Activated gamma-delta T cell treated with Interleukin-2 at 50 U/mL for 16 hours (primary cell): ENCODE measurements at places on chromosomes 12 and 14.

DNA sequence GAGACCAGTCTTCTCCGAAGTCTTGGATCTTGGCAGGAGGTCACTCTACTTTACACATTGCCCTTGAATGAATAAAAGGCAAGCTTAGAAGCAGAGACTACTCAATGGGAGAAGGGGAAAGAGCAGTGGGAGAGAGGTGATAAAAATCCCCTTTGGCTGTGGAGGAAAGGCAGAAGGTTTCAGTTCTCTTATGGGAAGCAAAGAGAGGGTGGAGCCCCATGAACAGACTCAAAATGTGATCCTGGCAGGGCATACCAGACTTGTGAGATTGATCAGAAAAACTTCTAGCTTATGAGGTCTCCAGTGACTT, 49.6 kb upstream of the HECTD1 start:
- DNase-seq = no peak

DNA sequence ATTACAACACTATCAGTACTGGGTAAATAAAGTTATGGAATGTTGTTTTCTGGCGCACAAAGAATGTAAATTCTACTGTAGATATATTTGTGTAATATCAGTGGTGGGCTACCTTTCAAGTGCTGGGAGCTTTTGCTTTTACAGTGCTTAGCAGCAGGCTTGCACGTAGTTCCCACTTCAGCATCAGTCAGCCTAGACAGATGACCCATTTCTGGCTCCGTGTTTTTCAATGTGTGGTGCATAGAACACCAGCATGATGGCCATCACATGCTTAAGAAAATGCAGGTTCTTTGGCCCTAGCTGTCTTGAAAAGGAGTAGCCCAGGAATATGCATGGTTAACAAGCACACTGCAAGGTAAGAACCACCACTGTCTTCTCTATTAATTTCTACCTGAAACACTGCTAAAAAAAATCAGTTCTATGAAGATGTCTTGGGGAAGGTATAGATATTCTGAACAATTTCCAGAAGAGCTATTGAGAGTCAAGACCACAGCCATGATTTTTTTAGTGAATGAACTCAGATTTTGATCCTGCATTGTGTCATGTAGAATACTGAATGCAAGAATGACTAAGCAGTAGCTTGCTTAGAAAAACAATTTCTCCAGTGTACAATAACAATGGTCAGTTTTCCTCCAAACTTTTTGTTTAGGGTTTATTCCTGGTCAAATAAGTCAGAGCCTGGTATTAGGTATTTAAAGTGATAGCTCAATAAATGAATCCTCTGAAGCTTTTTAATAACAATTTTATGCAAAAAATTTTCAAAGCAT, 195.7 kb downstream of the AKAP6 start:
- no peak for DNase-seq

- no peak for DNase-seq
Observed at GRCh38 chr12:59820594-59821011, 224.8 kb downstream of the SLC16A7 start.

GRCh38 chr12:15689751-15690191, 99.4 kb downstream of the EPS8 start:
- DNase-seq = no peak

GRCh38 chr14:57811998-57812546, 53.8 kb downstream of the SLC35F4 start:
- DNase-seq = no peak

- no peak for DNase-seq
Observed at GRCh38 chr12:96719660-96720362, 187.2 kb upstream of the NEDD1 start.

- DNase-seq = no peak
Observed at GRCh38 chr12:118641249-118641648, 264.9 kb downstream of the SUDS3 start.

DNA sequence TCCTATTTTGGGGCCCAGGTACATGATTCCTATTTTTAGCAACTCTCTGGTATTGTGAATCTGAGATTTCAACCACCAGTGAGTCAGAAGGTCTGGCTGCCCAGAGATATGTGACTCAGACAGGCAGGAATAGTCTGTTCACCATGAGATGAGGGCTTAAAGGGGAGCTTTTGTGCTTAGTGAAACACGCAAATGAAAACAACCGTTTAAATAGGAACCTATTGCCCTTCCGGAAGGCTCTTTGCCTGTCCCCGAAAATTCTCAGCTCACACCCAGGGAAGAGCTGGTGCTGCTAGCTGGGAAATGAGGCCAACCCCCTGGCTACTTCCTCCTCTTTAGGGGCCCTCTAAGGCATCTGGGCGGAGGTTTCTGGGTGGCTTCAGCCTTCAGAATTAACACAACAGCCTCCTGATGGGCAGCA, 283.6 kb downstream of the CACNA1C start:
- no peak for DNase-seq

DNA sequence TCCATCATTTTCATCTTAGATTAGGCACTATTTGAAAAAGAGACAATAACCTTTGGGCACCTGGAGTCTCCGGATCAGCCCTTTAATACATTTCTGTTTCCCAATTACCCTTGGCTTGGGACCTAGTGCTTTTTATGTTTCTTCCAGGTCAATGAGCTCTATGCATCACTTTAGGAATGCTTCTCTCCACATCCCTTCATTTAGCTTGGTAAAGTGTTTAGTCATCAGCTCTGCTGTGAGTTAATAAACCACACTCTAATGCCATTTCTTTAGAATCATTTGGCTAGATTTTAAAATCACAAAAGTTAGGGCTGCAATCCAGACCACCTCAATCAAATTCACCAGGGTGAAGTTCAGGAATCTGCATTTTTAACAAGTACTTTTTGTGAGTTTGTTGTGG, 41.7 kb downstream of the RASSF9 start:
- DNase-seq = no peak

DNA sequence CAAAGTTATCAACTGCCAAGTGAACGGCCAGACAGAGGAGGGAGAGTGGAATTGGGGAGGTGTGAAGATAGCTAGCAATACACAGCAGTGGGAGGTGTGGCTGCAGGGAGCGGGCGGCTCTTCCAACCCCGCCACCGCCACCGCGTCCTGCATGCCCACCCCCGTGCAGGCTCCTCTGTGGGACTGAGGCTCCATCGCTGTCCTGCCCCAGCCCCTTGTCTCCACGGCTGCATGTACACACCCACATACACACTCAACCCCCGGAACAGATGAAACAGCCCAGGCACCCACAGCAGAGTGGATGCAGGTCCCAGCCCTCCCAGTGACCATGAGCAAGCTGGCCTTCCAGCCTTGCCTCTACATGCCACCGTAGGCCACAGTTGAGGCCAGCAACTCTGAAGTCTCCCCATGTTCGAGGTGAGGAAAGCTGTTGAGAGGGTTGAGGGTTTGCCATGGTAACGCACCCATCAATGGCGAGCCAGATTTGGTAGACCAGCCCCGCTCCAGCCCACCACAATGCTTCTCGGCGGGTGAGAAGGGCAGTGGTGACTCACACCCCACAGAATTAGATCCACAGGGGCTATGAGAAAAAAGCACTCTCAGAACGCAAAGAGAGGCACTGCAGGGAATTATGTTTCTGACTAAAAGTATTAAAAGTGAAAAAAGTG, 39.3 kb downstream of the PITPNM2 start:
- DNase-seq = peak; percentile 20

- DNase-seq = no peak
Observed at GRCh38 chr12:109937371-109937770, 37.3 kb downstream of the TCHP start.

DNA sequence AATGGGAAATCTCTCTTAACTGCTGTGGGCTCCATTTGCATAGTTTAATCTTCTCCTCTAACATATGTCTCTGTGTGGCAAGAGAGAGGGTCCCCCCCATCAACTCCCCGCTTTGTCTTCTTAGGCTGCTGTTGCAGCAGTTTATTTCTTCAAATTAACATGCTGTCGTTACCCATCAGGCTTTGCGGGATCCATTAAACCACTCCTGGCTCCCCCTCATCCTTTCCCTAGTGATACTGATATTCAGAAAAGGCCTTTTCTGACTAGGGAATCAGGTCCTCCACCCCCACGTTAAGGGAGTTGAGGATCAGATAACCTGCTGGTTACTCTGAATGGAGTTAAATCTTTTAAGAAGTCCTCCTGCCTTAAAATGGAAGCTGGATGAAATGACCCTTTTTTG, 15.2 kb downstream of the GPR84 start:
- DNase-seq = no peak

DNA sequence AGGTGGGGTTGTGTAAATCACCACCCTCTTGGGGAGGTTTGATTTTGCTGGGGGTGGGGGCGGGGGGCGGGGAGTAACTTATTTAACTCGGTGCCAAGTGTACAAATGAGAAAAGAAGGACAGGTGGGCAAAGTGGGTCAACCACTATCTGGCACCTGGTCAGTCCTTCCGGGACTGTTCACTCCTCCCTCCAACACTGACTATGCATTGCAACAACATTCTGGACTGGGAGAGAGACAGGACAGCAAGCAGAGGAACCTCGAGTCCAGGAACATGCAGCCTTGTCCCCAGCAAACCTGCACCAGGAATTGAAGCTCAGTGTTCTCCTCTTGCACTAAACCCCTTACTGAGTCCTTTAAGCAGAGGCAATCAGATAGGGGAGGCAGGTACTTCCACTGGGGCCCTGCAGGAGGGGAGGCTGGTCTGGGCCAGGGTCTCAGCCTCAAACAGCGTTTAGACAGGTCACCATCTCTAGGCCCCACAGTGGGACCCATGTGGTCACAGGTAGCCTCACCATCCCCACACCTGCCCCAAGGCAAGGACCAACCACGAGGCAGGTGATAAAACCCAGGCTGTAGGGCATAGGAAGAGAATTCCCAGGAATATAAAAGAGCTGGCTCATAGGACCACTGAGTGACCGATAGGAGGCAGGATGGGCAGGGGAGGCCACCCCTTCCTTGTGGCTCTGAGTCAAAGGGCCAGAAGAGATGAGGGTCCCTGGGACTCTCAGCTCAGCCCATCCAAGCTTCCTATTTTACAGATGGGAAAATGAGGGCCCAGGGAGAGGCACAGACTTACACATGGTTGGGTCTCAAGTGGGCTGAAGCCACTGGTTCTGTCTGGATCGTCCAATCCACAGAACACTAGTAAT, 9.8 kb downstream of the CCDC85C start:
- no peak for DNase-seq

GRCh38 chr12:101826766-101827368, 3.9 kb downstream of the GNPTAB start:
- no peak for DNase-seq

- no peak for DNase-seq
Observed at GRCh38 chr12:93019212-93019927, 90.3 kb upstream of the EEA1 start.

DNA sequence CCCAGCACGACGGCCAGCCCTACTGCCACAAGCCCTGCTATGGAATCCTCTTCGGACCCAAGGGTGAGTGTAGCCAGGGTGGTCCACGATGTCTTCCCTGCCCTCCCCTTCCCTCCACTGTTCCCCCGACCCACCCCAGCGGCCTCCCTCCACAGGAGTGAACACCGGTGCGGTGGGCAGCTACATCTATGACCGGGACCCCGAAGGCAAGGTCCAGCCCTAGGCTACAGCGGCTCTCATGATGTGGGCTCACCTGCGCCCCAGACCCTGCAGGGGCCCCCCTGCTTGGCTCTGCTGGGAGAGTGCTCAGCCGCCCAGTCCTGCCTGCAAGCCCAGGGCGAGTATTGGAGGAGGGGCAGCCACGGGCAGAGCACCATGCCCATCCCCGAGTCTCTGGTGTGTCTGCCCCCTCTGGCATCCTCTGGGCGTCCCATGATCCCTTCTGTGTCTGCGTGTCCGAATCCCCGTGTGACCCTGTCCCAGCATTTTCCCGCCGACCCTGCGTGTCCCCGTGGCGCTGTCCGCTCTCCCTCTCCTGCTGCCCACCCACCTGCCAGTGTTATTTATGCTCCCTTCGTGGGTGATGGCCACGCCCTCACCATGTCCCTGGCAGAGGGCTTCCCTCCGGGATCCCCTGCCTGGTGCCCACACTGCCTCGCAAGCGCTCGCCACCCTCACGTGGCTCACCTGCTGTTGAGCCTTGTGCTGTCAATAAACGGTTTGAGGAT, 5.0 kb downstream of the CRIP2 start:
- no peak for DNase-seq

DNA sequence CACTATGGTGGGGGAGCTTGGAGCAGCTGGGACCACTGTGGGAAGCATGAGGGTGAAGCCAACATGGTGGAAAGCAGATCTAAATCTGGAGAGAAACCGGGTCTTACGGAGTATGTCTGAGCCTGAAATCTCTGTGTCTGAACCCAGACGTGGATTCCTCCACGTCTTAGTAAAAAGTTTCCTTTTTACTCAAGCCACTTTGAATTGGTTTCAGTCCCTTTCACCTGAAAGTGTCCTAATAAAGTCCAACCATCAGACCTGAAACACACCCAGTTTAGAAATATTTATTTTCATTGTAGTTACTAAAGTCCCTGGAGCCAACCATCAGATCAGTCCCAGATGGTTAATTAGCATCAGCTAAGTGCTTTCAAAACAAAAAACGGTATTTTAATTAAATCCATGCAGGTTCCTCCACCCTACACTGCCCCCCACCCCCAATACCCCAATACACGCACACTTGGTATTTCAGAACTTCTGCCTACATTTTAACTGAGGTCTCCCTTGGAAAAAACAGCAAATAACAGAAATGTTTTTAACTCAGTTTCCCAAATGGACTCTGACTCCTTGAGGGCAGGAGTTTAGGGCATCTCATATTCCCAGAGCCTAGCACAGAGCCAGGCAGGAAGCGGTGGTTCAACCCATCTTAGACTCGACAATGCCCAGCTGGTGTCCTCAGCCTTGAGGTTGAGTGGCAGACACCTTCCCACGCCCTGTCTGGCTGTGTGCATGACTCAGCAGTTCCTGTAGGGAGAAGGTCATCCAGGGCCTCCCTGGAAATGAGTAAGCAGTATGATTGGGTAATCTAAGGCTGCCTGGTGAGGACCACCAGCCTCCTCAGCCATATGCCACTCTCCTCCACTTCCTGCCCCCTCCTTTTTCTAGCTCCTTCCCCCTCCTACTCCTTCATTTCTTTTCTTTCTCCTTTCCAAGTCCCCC, 175.8 kb downstream of the TTC8 start:
- no peak for DNase-seq

DNA sequence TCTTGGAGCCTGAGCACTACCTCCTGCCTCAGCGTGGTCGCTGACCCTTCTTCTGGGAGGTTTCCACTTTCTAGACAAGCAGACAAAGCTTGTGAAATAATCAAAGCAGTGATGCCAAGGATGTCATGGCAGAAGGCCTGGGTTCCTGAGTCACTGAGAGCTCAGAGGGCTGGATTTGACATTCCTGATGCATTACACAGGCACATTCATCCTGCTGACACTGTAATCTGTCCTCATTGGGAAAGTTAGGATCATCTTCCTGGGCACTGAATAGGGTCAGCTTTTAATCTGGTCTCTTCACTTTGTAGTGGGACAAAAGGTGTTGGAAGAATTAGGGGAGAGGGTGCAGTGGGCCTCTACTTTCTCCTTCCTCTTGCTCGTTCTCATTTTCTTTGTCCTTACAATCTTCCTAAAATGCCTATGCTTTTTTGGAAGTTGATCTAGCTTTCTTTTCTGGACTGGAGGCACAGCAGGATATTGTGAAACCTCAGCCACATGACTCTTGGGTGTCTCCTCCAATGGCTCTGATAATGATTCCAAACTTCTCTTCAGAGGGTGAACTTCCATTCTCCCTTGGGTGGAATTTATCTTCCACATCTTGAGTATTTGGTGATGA, 29.6 kb downstream of the EEA1 start:
- DNase-seq = no peak
